ENCODE measurements at places on chromosomes 5 and 9.

DNA sequence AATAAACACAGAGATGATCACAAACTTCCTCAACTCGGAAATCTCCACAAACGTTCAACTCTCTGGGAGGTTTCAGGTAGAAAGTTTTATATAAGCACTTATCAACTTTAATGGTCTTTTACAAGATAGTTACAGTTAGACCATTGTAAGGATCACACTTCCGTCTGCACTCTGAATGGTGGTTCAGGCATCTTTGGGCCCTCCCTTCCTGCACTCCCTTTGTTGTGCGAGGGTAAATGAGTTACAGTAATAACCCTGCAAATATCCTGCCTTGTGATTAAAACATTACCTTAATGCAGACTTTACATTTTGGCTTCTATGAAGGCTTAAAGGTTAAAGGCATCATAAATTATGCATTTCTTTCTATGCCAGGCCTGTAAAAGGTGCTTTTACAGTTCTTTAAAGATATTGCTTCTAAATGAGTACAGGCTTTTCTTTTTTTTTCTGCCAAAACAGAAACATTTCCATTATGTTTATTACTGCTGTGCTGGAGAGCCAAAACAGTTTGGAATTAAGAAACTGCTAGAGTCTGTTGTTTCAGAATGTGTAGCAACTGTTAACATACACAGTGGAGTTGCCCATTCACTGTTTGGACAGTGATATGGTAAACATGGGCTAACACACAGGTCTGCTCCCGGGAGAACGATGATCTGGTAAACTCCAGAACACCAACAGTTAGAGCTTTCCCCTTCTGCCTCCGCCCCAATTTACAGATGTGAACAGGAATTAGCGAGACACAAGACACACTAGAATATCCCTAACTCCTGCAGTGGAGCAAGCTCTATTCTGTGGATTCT lies 1.1 kb downstream of the PRUNE2 start:
- DNase-seq = no peak

GRCh38 chr5:30108051-30108450 lies 1085.4 kb upstream of the CDH6 start:
- no peak for DNase-seq

DNA sequence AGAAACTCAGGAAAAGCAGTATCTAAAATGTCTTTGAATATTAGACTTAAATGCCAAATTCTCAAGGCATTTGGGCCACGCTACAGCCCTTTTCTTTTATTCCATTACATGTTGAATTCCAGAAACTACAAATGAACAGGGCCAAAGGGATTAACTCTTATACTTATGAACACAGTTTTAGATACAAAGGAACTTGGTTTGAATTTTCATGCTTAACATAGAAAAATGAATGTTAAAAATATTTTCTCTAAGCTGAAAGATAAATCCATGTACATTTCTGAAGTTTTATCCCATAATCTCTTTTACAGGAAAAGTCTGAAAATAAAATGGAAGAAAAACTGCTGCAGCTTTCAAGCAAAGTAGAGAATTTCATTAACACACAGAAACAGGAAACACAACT lies 56.8 kb downstream of the FAM81B start:
- no peak for DNase-seq

DNA sequence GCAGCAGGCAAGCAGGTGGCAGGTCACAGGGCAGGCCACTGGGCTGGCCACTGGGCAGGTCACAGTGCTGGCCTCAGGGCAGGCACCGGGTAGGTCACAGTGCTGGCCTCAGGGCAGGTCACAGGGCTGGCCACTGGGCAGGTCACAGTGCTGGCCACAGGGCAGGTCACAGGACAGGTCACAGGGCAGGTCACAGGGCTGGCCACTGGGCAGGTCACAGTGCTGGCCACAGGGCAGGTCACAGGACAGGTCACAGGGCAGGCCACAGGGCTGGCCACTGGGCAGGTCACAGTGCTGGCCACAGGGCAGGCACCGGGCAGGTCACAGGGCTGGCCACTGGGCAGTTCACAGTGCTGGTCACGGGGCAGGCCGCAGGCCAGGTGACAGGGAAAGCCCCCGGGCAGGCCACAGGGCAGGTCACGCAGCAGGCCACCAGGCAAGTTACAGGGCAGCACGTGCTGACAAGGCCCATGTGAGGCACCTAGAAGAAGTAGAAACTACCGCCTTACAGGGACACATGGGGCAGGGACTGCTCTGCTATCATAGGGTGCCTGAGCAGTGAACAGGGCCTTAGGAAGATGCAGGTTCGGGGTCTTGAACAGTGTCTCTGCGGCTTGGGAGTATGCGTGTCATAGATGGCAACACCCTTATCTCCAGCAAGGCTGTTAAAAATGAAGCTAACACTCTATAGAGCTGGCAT lies 18.6 kb upstream of the MED10 start:
- DNase-seq = no peak

DNA sequence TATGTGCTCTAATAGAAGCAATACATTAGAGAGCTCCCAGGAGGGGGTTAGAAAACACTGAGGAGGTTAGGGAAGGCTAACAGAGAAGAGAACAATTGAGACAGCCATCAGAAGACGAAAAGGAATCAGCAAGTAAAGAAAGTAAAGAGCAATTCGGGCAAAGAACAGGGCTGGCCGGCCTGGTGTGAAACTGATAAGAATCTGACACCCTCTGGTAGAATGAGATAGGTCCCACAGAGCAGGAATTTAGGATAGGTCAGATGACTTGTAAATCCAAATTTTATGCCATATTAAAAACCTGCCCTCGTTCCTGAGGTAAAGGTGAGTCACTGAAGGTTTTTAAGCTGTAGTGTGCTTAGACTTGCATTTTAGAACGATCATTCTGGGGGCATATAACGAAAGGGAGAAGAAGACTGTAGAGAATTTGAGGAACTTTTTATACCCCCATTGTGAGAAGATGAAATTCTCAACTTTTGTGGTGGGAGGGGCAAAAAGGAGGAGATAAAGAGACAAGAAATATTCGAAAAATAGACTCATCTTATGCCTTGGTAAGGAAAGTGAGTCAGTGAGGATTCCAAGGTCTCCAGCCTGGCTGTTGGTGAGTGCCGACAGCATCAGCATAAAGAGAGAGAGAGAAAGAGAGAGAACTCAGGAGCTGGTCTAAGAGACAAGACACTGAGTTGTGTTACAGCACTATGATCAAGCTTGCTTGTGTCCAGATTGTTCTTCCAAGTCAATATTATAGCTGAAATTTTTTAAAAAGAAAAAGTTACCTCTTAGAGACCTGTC lies 51.3 kb downstream of the TMEM167A start:
- no peak for DNase-seq

- no peak for DNase-seq
Observed at GRCh38 chr5:31036411-31036810, 157.1 kb upstream of the CDH6 start.

- DNase-seq = peak; percentile 53
Observed at GRCh38 chr9:35675732-35676392, 2.1 kb downstream of the CA9 start.

DNA sequence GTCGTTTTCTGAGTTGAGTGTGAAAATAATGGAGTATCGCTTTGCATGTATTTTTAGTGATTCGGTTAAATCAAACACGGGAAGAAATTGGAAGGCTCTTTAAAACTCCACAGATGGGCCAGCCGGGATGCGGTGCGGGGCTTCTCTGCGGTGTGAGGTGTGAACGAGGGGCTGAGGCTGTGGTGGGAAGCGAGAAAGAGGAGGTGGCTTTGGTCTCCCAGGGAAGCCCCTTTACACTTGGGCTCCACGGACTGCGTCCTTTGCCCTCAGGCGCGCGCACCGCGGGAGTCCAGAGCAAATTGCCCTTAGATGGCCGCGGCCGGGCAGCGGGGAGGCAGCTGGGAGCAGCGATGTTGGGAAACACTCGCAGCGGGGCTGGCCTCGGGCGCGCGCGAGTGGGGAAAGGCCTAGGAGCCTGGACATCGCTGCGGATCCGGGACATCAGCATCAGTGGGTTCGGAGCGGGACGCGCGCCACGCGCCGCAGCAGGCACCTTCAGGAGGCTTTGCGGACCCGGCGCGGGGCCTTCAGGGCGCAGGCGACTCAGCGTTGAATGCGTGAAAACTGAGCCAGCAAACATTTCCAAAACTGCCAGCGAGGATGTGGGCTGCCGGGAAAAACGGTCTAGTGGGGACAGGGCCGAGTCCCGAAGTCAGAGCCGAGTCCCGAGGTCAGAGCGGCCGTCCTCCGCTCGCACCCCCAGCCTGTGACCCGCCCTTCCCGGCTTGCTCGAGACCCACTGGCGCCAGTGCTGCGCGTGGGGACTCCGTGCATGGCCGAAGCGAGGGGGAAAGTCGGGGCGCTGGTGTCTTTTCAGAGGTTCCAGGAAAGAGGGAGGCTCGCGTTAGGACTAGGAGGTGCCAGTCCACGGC lies 6.5 kb downstream of the IRX1 start:
- no peak for DNase-seq

DNA sequence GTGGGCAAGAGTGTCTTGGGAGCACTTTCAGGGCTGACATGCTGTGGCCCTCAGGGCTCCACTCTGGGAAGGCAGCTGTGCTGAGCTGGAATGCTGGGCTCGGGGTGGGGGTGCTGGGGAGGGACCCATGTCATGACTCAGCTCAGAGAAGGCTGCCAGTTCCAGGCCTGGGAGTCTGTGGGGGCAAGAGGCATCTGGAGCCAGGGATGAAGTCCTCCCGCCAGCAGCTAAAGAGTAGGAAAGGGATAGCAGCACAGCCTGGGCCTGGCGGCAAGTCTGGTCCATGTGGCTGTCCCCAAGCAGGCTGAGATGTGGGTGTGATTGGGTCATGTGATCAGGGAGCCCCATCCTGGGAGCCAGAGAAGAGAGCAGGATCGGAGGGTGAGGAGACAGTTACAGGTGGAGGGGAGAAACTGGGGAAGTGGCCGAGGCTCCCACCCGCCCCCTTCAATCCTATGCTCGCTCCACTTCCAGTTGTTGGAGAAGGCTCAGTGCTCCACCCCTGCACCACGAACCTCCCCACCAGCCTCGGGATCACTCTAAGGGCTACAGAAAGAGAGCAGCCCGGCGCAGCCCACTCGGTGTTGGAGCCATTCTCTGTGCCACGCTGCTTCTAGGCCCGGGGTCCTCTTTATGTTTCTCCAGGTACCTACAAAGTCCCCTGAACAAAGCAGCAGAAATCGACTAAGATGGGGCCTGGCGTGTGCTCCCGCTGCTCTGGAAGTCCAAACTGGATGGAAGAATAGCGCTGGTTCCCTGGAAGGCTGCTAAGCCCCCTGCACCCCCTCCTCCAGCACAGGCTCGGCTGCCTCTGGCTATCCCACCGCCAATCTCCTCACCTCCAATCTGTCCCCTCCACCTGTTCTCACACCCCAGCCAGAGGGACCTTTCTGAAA lies 12.0 kb downstream of the PDGFRB start:
- DNase-seq = no peak

GRCh38 chr9:121910491-121911040 lies 182.5 kb downstream of the TTLL11 start:
- DNase-seq = no peak

GRCh38 chr9:88786291-88787079 lies 204.8 kb upstream of the S1PR3 start:
- DNase-seq = no peak

DNA sequence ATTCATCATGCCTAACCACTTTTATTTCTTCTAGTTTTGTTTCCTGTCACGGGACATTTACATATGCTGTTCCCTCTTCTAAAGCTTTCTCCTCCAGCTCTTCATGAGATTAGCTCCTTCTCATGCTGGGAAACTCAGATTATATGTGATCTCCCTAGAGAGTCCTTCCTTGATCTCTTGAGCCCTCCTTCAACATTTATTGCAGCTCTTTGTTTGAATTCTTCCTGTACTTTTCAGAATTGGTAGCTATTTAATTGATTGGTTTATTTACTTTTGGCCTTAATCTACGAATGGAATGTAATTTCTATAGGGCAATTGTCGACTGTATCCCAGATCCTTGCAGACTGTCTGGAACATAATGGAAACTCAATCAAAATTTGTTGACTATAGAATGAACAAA lies 9.7 kb upstream of the TRPM3 start:
- no peak for DNase-seq

DNA sequence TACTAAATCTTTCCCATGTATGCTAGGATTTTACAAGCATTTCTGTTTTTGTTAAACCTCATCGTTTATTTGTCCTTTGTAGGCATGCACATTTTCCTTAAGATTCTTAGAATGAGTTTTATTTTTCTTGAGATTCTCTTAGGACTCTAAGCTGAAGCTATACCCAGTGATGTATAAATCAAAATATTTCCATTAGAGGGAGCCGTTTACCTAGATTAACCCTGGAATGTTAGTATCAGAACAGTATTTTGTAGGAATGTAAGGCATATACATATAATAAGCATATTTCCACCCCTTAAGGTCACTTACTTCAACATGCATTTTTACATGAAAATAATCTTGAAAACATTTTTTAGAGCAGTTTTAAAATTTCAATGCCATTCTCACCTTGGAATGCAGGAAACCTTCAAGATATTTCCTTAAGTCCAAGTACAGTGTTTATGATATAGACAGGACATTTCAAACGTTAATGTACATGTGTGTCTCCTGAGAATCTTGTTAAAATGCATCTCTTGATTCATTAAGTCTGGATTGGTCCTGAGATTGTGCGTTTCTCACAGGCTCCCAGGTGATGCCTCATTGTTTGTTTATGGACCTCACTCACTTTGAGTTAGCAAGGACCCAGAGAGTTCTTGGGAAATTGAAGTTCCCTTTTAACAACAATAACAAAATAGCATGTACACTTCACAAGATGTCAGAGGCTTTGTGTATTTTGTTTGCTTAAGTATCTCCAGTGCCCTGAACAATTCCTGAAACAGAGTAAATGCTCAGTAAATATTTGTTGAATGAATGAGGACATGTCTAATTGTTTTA lies 34.9 kb upstream of the FCHO2 start:
- no peak for DNase-seq

GRCh38 chr5:539469-540070 lies 15.3 kb upstream of the SLC9A3 start:
- DNase-seq = no peak

- DNase-seq = no peak
Observed at GRCh38 chr9:136307215-136307750, 3.4 kb upstream of the CCDC187 start.

GRCh38 chr5:135245521-135246499 lies 153.2 kb downstream of the MACROH2A1 start:
- DNase-seq = no peak

DNA sequence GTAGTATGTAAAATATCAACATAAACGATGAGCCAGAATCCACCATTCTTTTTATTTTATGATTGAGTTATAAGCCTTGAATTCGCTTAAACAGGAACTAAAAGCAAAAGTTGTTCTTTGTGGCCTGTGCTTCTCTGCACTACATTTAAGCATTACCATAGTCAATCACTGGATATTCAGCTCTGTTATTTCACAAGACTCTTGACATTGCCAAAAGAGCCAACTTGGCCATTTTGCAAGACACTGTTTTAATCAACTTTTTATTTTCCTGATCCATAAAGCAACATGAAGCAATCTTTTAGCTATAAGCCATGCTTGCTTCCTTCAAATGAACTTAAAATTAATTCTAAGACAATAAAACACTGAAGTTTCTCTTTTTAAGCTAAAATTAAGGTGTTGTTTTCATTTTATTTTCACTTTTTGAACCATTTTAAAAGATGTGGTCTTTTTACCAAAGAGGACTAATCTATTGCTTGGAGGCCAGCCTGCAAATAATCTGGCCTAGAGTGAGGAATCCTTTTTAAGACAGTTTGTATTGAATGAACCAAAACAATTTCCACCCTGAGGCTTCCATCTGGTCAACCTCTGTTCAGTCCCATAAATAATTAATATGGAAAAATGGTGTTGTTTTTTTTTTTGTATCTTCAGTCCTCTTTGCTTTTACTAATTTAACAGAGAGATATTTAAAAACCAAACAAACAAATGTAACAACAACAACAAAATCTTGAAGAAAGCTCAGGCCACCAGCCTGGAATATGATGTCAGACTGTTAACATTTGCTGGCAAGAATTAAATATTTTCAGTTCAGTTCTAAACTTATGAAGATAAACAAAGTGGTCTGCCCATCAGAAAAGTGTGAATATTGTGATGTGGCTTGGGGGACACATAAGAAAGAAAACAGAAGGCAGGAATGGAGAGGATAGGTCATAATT lies 274.4 kb downstream of the MARCHF11 start:
- DNase-seq = no peak

Data from effector CD8-positive, alpha-beta T cell (primary cell).